ENCODE measurements at places on chromosomes 1 and 21.
A peak's percentile ranks its signal among the peaks of the same experiment; 100 is the strongest.

DNA sequence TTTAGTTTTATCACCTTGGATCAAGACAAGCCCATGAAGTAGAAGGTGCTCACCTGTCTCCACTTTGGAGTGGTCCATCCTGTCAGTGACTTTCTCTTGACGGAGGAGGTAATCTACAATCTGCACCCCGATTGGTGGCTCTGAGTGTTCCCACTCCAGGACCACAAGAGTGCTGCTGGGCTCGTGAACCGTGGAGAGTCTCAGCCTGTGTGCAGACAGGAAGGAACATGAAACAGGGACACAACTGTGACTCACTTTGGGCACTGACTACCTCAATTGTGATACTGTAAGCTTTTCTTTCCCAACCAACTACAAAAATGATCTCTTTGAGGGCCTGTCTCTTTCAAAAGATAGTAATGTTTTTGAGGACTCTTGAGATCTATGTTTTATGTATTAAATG, 280.2 kb downstream of the ASTN1 start:
- no peak for DNase-seq

DNA sequence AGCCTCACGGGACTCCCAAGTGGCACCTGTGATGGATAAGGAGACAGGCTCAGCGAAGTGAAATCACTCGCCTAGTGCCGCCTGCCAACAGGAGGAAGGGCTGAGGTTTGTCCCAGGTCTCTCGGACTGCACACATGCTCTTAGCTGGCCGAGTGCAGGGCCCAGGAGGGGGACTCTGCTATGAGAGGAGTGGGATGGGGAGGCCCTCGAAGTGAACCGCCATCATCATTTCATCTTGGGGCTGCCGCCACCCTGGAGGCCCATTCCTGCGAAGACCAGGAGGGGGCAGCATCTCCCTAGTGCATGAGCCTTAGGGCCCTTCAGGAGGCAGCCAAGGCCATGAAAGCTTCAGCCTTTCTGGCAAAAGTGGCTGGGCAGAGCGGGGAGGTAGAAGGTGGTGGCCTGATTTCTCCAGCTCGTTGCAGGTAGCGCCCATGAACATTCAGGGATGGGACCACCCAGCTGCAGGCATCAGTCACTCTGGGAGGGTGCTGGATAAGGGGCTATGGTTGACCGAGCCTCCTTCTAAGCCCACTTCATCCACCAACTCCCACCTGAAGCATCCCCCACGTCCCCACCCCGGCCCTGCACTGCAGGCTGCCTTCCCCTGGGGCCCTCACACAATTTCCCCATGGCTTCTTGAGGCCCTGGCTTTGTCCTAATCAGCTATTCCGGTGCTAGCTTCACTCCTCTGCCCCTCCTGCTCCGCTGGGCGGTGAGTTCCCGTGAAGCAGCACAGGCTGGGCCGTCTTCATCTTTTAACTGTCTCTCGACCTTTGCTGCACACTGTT, 17.2 kb upstream of the RASSF5 start:
- DNase-seq = no peak

- DNase-seq = no peak
These were observed 54.8 kb downstream of the EPRS1 start for GRCh38 chr1:219991511-219991810.

DNA sequence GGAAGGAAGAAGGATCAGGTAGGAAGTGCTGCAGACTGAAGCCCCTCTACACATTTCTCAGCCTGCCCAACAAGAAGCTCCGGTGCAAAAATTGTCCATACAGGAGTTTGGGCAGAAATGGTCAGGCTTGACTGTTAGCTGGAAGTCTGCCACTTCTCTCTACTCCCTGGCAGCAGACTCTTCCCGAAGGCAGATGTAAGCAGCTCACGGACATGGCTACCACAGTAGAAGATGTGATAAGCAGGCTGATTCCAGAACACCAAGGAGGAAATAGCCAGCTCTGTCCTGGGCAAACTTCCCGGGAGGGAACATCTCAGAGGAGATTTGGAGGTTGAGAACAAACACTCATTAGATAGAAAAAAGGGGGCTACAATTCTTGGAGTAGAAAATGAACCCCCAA, 52.6 kb downstream of the TRABD2B start:
- DNase-seq = no peak

GRCh38 chr1:46714976-46715375, 3.9 kb downstream of the EFCAB14 start:
- DNase-seq = no peak

- DNase-seq = peak; percentile 61
These were observed 1.4 kb downstream of the UCK2 start for GRCh38 chr1:165828669-165829329.

- peak; percentile 22 for DNase-seq
These were observed 55.5 kb downstream of the GABPA start for GRCh38 chr21:25790122-25790877.

- DNase-seq = no peak
These were observed 43.8 kb downstream of the ACTL8 start for GRCh38 chr1:17798799-17799382.

DNA sequence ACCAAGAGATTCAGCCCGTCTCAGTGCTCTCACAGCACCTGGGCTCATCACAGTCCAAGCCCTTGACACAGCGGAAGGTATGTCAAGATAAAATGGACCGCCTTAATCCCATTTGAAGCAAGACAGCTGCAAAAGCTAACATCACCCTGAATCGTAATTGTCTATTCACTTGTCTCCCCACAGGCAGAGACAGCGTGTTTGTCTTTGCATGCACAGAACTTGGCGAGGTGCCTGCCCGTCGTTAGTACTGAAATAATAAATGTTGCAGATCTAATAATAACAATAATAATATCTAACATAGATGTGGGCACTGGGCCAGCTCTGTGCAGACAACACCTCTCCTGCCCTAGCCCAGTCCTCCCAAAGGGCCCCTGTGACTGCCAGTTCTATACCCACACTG, 271.7 kb downstream of the NPHP4 start:
- no peak for DNase-seq

- DNase-seq = no peak
These were observed 189.8 kb downstream of the HHIPL2 start for GRCh38 chr1:222358100-222358499.

DNA sequence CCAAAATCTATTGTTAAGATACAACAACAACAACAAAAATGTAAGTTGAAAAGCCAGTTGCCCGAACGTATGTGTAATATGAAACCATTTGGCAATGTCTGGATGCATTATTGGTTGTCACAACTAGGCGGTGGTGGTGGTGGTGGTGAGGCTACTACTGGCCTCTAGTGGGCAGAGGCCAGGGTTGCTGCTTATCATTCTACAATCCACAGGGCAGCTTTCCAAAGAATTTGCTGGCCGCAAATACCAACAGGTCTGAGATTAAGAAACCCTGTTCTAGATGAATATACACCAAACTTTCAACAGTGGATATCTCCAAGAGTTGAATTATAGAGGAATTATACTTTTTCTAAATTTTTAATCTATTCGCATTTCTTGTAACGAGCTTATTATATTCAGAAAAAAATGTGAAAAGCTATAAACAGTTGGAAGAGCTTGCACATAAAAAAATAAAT, 26.8 kb upstream of the ZNF697 start:
- peak; percentile 35 for DNase-seq

DNA sequence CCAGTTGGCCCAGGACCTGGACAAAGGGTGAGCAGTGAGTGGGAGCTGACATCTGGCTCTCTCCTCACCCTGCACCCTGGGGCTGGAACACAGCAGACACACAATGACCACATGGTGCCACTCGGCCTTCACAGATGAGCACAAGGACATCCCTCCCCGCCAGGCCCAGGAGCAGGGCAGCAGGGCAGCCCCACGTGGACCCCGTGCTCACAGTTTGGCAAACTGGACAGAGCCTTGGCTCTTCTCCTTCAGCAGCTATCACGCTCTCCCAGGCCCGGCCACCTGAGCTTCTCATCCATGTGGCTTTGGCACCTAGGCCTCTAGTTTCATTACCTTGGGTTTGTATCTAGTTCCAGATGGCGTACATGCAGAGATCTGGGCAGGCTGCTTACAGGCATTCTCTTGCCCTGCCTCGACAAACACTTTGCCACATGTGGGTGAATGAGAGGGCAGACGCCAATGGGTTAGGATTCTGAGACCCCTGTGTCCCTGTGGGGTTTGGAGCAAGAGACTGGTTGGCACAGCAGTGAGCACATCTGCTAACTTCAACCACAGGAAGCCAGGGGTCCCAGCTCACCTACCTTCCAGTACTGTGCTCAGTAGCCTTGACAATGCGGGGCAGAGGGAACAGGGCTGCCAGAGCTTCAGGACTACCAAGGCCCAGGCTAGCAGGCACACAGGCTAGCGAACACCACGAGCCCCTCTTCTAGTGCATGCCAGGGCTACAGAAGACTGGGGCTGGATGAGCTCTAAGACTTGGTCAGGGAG, 3.4 kb upstream of the PTPRF start:
- DNase-seq = no peak

Data from non-pigmented ciliary epithelial cell (primary cell).